ENCODE measurements at places on chromosomes 3 and 15. TPM values are rescaled to one million over a fixed set of nuclear protein-coding genes. Genes with fewer than 3 reads are reported as not detected.

The MINAR1 gene
- 0.26 TPM for polyA plus RNA-seq

The TRH gene
- polyA plus RNA-seq: not detected

The KBTBD13 gene
- polyA plus RNA-seq: not detected

The STRIT1 gene
- not detected for polyA plus RNA-seq

The GP9 gene
- polyA plus RNA-seq: 5.5 TPM

The NPAP1 gene
- polyA plus RNA-seq: not detected

DNA sequence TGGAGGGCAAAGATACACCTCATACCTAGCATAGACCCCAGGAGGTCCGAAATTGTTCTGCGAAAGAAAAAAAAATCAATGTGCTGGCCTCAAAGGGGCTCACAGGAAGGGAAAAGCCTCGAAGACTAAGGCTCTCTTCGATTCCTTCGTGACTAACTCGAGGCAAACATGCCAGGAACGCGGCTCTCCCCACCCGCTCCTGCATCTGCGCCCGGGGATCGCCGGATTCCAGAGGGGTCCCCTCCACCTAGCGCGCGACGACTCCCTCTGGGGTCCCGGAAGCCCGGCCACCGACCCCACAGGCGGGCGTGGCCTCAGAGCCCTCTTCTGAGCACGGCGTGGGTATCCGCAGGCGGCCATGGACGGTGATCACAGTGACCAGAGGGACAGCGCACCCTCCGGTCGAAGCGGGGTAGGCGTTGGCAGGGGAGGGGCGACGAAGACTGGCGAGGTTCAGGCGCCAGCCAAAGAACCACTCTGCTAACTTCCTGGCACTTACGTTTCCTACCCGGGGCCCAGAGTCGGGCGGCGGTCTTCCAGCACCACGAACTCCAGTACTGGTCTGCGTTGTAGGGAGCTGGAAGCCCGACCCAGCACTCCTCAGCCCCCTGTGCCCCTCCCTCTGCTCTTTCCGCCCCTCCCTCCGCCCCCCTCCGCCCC is 515 bp upstream of the EIF3J start:
- peak; percentile 96 for DNase-seq
- H3K27me3 ChIP-seq: no peaks in the 10 kb centered on the region
- peak overlapping the region; percentile 85 for H3K4me3 ChIP-seq

- no peak for DNase-seq
- H3K4me1 ChIP-seq: no peaks in the 10 kb centered on the region
- H3K27ac ChIP-seq: no peak overlapping the region
- H3K4me3 ChIP-seq: no peak overlapping the region
Measured at GRCh38 chr15:73069109-73069508, 16.8 kb downstream of the NEO1 start.

DNA sequence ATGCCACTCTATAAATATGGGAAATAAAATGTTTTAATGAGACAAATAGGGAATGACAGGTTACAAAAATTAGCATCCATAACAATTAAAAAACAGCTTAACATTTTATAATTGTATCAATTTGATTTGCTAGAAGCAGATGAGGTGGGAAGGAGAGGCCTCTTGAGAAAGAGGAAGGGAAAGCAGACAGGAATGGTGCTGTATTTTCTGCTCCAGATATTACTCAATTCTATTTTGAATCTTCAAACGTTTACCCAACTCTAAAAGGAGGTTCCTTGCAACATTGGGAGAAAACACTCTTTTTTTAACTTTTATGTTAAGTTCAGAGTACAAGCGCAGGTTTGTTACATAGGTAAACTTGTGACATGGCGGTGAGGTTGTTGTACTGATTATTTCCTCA is 44.9 kb upstream of the ALDH1A3 start:
- DNase-seq: no peak
- no peaks in the 10 kb centered on the region for H3K27me3 ChIP-seq
- no peaks in the 10 kb centered on the region for H3K36me3 ChIP-seq
- no peak overlapping the region for H3K4me3 ChIP-seq
- H3K27ac ChIP-seq: no peak overlapping the region

DNA sequence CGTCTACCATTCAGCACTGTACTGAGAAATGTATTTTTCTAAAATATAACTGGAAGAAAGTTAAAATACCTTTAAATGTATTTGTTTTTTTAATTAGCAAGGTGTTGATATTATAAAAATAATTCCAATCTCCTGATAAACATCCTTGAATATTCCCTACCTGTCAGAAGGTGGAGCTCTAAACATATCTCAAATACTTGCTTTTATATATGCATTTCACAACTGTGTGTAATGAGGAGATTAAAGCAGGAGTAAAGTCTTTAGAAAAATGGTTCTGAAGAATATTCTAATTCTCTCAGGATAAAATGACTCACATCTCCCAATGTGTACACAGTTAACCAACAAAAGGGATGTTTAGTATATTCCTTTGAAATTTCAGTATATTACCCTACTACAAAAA is 422.7 kb downstream of the PLCL2 start:
- no peaks in the 10 kb centered on the region for H3K27me3 ChIP-seq
- no peaks in the 10 kb centered on the region for H3K36me3 ChIP-seq
- no peak for DNase-seq
- H3K4me1 ChIP-seq: no peaks in the 10 kb centered on the region
- H3K4me3 ChIP-seq: no peak overlapping the region

DNA sequence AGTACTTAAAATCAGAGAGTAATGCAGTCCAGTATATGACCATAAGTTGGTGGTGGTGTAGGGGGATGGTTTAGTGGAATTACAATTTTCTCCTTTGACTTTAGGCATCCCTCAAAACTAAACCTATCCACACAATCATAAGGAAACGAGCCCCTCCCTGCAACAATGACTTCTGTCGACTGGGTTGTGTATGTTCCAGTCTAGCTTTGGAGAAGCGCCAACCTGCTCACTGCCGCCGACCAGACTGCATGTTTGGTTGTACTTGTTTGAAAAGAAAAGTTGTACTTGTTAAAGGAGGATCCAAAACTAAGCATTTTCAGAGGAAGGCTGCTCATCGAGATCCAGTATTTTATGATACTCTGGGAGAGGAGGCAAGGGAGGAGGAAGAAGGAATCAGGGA is 52.8 kb downstream of the MGA start:
- no peaks in the 10 kb centered on the region for H3K4me1 ChIP-seq
- no peaks in the 10 kb centered on the region for H3K27me3 ChIP-seq
- H3K36me3 ChIP-seq: peaks cover 55% of the 10 kb centered on the region
- no peak overlapping the region for H3K27ac ChIP-seq
- H3K4me3 ChIP-seq: no peak overlapping the region

DNA sequence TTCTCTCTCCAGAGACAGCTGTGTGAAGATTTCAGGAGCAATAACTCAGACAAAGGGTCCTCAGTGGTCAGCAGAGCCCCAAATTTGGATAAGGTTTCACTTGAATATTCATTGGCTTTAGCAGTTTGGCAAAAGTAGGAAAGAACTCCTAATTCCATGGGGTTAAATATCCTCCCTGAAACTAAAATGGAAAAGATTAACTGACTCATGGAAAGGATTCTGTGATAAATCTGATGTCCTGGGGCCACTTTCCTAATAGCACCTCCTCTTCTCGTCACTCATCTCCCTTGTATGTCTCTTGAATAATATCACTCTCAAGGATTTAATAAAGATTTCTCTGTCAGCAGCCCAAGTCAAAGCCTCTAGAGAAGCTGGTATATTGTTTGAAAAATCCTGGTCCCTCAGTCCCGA is 33.3 kb upstream of the TBC1D23 start:
- no peaks in the 10 kb centered on the region for H3K27me3 ChIP-seq
- peak overlapping the region; percentile 51 for H3K27ac ChIP-seq
- H3K36me3 ChIP-seq: no peaks in the 10 kb centered on the region

DNA sequence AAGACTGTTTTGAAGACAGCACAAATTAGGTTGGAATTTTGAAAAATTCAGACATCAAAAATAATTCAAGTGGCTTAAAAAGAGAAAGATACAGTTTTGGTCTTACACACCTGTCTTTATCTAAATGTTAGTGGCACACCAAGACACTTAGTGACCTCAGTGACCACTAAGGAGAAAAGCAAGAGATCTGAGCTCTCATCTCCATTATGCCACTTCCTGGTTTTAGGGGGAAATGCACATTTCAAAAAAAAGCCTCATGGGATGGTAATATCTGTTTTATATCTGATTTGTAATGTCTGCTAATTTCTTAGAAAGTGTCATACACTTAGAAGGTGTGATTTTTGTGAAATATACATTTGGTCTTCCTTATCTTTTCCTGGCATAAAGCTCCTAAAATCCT is 16.4 kb downstream of the IL12A start:
- no peak for DNase-seq
- no peaks in the 10 kb centered on the region for H3K36me3 ChIP-seq
- H3K4me1 ChIP-seq: no peaks in the 10 kb centered on the region
- H3K4me3 ChIP-seq: no peak overlapping the region

- peaks cover 18% of the 10 kb centered on the region for H3K4me1 ChIP-seq
- H3K4me3 ChIP-seq: no peak overlapping the region
- H3K27ac ChIP-seq: no peak overlapping the region
- peak; percentile 39 for DNase-seq
- H3K27me3 ChIP-seq: no peaks in the 10 kb centered on the region
Measured at GRCh38 chr3:8635631-8636030, 9.0 kb downstream of the SSUH2 start.

GRCh38 chr3:87437765-87438164 is 161.4 kb upstream of the POU1F1 start:
- H3K36me3 ChIP-seq: no peaks in the 10 kb centered on the region
- no peak for DNase-seq
- H3K4me3 ChIP-seq: no peak overlapping the region
- H3K4me1 ChIP-seq: no peaks in the 10 kb centered on the region

DNA sequence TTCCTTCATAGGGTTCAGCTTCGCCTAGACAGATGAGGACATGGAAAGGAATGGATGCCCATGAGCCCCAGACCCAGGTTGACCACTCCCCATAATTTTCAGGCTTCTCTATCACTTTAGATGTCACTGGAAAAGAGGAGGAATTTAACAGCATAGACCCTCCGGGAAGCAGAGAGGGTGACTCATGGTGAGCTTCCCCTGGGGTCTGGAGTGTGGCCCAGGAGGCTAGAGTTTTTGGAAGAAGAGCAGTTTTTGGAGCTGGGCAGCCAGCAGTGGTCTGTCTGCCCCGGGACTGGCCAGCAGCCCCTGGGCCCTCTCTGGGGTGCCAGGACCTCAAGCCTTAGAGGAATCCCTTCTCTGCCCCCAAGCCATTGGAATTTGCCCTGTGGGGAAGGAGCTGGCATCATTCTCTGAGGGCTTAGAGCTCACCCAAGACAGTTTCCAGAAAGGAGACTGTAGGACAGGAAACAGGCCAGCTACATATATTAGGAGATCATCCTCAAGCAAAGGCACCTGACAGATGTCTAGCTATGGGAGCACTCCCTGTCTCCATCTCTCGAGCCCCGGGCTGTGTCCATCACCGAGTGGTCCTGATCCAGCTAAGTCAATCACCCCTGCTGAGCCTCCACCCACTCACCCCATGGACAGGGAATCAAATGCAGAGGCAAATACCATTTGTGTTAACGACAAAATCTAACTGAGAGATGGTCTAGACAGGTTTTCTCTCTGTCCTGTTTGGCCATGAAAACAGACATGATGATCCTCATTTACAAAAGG is 67.3 kb downstream of the MEGF11 start:
- DNase-seq: peak; percentile 24
- H3K27me3 ChIP-seq: peaks cover 27% of the 10 kb centered on the region
- no peak overlapping the region for H3K27ac ChIP-seq
- no peak overlapping the region for H3K4me3 ChIP-seq
- no peaks in the 10 kb centered on the region for H3K4me1 ChIP-seq

DNA sequence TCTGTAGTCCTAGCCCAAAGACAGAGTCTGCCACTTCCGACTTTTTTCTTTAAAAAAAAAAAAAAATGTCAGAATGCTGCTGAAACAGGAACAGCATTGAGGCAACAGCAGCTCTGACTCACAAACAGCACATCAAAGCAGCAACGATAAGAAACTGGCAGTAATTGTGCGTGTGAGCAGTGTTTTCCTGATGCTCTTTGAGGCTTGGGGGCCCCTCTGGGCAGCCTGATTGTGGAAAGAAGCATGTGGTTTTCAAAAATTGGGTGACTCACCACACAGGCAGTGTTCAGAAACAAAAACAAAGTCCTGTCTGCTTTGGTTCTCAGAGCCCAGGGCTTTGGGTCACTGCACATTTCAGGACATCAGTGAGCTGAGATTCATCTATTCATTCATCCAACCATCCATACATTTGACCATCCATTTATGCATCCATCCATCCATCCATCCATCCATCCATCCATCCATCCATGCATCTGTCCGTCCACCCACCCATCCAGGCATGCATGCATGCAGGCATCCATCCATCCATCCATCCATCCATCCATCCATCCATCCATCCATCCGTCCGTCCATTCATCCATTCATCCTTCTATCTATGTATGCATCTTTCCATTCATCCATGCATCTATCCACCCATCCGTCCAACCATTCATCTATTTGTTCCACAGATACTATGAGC is 308.4 kb downstream of the RPLP1 start:
- H3K4me1 ChIP-seq: peaks cover 34% of the 10 kb centered on the region
- H3K36me3 ChIP-seq: no peaks in the 10 kb centered on the region
- no peak overlapping the region for H3K4me3 ChIP-seq
- no peak overlapping the region for H3K27ac ChIP-seq
- DNase-seq: peak; percentile 83

- no peak overlapping the region for H3K4me3 ChIP-seq
- H3K27ac ChIP-seq: peak overlapping the region; percentile 79
- H3K27me3 ChIP-seq: no peaks in the 10 kb centered on the region
- H3K4me1 ChIP-seq: peaks cover 20% of the 10 kb centered on the region
Measured at GRCh38 chr3:190092250-190092649, 28.4 kb downstream of the P3H2 start.

GRCh38 chr15:54836052-54836795 is 360.5 kb downstream of the RSL24D1 start:
- H3K4me3 ChIP-seq: no peak overlapping the region
- no peaks in the 10 kb centered on the region for H3K27me3 ChIP-seq
- DNase-seq: no peak
- H3K4me1 ChIP-seq: no peaks in the 10 kb centered on the region
- no peak overlapping the region for H3K27ac ChIP-seq

DNA sequence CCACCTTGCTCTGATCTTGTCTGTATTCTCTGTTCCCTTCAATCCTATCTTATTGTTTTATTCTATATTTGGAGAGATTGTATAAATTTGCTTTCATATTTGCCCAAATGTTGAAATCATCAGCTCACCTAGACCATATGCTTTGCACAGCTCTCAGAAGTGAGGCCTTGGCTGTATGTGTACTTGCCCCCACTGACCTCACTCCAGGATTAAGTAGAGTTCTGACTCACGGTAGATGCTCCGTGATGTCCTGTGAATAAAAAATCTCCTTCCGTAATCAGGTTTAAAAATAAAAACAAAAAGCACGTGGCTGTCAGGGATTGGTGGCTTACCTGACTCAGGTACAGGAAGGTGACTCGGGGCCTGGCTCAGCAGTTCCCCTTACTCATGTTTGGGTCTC is 162.2 kb downstream of the RYR3 start:
- no peaks in the 10 kb centered on the region for H3K36me3 ChIP-seq
- no peaks in the 10 kb centered on the region for H3K27me3 ChIP-seq
- H3K27ac ChIP-seq: no peak overlapping the region
- H3K4me3 ChIP-seq: no peak overlapping the region
- H3K4me1 ChIP-seq: no peaks in the 10 kb centered on the region

- H3K27me3 ChIP-seq: no peaks in the 10 kb centered on the region
- peaks cover 38% of the 10 kb centered on the region for H3K4me1 ChIP-seq
- peaks cover 53% of the 10 kb centered on the region for H3K36me3 ChIP-seq
- H3K27ac ChIP-seq: peak overlapping the region; percentile 86
- peak overlapping the region; percentile 97 for H3K4me3 ChIP-seq
- no peak for DNase-seq
Measured at GRCh38 chr3:15427981-15428380, 583 bp downstream of the EAF1 start.
